ENCODE measurements at places on chromosomes 1 and 21.

DNA sequence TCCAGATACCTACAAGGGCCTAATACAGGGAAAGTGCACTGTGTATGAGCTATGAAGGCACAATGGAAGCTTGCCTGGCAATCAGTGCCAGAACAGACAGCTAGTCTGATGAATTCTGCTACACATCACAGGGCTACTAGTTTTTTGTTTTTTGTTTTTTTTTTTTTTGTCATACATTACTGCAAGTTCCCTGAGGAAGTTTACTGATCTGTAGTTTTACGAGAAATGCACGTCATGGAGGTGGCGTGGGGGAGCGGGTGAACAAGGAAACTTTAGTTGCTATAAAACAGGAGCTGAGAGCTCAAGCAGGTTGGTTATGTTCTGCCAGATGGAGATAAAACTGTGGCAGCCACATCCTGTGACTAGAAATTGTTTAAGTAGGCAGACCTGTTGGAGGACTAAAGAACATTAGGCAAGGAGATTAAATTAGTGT lies 17.7 kb downstream of the PTPRC start:
- DNase-seq = no peak

- DNase-seq = peak; percentile 93
Observed at GRCh38 chr1:116066868-116067565, 44.2 kb upstream of the MAB21L3 start.

DNA sequence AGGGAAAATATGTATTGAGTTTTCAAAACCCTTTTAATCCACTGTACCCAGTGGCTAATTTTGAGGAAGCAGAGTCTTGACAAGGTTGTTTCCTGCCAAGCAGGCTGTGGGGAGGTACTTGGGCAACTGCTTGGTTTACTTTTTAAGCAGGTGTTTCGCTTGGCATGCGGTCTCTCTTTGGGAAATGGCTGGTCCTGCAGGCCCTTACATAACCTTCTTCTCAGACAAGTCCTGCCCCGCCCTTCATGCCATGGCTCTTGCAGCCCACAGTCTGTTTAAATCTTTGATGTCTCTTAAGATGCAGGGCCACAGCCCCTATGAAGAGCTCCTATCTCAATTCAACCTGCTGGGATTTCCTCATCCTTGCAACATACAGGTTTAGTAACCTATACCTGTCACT lies 36.0 kb upstream of the ABCD3 start:
- DNase-seq = no peak

DNA sequence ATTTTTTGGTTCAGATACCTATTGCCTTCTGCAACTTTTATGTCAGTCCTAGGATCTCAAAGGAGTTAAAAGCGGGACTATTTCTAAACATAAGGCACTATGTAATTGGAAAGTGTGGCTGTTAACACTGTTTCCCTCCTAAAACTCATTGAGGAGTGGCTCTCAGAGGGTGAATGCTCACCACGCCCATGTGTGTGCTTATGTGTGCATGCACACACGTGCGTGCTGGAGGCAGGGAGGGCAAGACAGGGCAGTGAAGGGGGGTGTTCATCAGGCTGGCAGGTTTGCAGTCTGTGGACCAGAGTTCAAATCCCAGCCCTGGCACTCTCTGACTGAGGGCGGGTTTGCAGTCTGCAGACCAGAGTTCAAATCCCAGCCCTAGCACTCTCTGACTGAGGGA lies 22.4 kb downstream of the KCNAB2 start:
- no peak for DNase-seq

DNA sequence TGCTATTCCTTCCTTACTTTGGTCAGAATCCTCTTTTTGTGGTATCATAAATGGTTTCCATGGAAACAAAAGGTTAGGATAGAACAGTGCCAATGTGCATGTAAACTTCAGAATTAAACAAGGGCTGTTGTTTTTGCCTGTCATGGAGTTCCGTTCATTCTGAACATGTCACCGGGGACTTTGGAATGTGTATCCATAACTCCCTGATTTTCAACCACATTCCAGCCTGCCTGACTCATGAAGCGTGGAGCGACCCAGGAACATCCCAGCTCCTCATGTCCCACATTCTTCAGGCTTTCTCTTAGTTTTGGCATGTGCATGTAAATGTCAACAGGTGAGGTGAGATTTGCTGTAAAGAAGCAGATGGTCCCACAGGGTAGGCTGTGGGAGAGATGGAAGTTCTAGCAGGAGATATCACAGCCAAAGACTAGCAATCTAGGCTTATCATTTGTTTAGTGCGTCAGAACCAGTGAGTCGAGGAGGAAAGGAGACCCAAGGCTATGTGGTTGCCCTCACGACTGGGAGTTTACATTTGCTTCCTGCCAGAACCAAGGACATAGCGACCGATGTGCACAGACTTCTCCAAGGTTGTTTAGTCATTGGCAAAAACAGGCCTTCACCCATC lies 23.0 kb upstream of the DNAJC11 start:
- no peak for DNase-seq

- DNase-seq = no peak
Observed at GRCh38 chr21:25887166-25887565, 152.4 kb downstream of the GABPA start.

- DNase-seq = peak; percentile 40
Observed at GRCh38 chr1:197180252-197180878, 33.9 kb upstream of the ASPM start.

DNA sequence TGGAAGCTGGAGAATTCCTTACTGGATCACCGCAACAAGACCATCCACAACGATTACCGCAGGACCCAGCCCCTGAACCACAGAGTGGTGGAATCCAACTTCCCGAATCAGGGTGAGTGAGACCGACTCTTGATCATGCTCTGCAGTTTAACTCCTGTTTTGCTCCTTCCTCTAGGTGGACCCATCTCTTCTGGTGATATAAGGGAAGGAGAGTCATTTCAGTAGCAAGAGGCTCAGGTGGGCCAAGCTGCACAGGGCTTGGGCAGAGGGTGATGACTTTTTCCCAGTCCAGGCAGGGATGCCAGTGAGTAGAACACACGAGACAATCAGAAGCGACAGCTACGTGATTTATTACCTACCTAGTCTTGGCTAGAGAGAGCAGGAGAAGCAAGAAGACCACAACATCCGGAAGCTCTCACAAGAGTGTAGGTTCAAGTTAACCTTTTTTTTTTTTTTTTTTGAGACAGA lies 25.2 kb downstream of the CA6 start:
- no peak for DNase-seq

GRCh38 chr1:33517596-33518250 lies 45.3 kb downstream of the ZSCAN20 start:
- DNase-seq = no peak

- DNase-seq = no peak
Observed at GRCh38 chr1:151282883-151283725, 1.0 kb downstream of the ZNF687 start.
